Activated naive CD4-positive, alpha-beta T cell treated with anti-CD3 and anti-CD28 coated beads, Interleukin-2, amount 50 U/mL, for 72 hours (primary cell): ENCODE measurements at places on chromosomes 5 and 9.

GRCh38 chr9:116207371-116208111, 54.0 kb downstream of the PAPPA start:
- no peak for DNase-seq

DNA sequence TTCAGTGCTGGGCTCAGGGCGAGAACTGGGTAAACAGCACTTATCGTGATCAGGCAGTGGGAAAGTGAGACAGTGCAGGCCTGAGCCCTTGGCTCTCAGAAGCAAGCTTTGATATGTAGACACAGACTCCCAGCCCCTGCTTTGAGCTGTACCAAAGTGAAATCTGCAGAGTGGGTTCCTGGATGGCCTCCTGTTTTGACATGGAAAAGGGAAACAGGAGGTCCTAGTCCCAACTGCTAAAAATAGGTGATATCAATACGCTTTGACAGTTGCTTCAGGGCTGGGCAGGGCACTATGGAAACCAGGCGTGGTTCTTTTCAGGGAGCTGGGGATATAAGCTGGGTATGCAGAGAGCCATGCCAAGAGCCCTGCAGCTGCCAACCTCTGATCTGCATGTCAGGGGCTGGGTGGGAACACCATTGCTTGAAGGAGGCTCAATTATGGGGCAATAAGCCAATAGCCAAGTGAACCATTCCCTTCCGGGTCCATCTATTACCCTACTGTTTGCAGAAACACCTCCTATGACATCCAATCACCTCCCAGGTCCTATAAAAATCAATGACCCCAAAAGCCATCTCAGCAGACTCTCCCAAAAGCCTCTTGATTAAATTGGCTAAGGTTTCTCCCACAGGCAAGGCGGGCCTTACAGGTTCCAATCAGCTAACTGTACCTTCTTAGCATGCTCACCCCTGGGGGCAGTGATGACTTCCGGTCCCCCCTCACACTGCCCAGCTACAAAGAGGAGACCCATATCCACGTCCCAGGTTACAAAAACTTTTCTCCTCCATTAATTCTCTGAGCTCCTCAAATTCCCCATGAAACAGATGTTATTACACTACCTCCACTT, 45.8 kb downstream of the EPB41L4B start:
- no peak for DNase-seq

- DNase-seq, result no peak
These were observed 84.8 kb downstream of the GTF3C4 start for GRCh38 chr9:132755096-132755495.

DNA sequence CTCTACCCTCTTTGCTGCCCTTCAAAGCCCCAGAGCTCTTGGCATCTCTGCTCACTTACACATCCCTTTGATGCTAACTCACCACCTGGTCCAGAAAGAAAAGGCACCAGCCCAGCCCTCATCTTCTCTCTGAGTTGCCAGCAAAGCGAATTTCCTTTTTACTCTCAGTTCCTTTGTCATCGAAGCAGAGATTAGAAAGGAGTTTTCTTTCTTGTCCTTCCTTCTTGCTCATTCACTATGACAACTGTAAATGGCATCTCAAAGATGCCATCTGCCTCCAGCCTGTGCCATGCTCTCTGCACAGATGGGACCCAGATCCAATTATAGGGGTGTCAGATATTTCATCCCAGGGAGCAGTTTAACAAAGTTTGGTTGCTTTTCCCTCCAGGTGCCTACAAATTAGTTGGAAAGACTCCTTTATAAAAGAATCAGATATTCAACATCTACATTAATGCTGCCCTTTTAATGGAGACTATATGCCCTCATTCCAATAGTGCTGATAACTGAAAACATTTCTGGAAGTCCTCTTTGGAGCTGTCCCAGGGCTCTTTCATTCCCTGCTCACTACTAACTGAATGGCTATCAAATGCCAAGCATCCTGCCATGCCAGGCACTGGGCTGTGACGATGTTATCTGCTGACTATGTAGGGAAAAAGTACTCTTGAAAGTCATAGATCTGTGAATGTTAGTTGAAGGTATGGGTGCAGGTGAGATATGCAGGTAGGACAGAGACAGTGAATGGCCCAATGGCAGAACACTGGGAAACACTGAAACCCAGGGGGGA, 58.9 kb downstream of the SUSD1 start:
- DNase-seq, result no peak

DNA sequence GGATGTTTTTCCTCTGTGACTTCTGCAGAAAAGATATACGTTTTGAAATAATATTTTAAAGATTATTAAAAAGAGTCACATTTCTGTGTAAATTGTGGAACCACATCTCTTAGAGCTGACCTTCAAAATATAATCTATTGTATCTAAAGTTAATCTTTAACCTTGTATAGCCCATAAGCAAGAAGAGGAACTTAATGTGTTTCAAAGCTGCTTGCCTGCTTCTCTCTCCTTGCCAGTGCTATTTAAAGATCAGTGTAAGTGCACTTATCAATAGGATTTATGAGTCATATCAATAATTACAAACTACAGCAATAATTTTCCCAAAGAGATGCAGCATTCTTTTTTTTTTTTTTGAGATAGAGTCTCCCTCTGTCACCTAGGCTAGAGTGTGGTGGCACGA, 29.4 kb upstream of the GDA start:
- no peak for DNase-seq

GRCh38 chr9:120616966-120617935, 37.3 kb upstream of the CDK5RAP2 start:
- DNase-seq, result no peak

DNA sequence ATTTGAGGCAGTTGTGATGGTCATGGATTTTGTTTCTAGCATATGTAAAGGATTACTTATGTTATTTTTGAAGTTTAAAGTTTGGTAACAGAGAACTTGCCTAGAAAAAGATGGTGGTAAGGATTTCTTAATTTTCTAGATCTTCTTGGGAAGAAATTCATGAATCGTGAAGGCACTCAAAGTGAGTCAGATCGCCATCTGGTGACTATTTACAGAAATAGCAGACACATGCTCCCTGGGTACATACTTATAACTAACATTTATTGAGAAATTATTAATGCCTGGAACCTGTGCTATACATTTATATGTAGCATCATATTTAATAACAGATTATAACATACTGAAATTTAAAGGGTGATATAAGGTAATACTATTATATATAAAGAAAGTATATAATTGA, 299.7 kb downstream of the IZUMO3 start:
- no peak for DNase-seq

- DNase-seq, result no peak
These were observed 32.7 kb upstream of the ISCA1 start for GRCh38 chr9:86315078-86315477.

- no peak for DNase-seq
These were observed 123.0 kb upstream of the GRIA1 start for GRCh38 chr5:153367466-153367865.
